ELF-1 (cell line): ENCODE measurements at places on chromosomes 6 and 20.

DNA sequence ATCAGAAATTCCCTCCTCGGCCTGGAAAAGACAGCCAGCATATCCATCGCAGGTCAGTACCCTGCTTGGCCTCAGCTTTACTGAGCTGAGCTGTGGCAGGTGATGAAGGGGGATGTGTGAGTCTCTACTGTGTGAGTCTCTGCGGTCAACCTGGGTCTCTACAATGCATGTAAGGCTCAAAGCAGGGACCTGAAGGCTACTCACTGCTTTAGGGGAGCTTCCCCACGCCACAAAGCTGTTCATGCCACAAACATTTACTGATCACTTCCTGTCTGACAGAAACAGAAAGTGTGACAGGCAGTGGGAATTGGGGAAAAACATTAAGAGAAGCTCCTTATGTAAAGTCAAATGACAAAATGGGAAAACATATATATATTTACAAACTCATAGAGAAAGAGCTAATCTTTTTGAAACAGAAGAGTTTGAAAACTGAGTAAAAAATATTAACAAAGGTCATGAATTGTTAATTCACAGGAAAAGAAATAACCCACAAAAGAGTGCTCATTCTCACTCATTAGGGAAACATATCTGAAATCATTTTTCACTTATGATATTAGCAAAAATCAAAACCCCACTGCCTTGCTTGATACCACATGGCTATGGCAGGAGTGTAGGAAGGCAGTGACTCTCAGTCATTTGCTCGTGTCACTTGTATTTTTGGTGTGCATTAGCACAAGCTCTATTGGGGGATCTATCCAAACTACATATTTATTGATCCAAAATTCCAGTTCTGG lies 5.8 kb downstream of the BTN3A3 start:
- DNase-seq, result no peak

DNA sequence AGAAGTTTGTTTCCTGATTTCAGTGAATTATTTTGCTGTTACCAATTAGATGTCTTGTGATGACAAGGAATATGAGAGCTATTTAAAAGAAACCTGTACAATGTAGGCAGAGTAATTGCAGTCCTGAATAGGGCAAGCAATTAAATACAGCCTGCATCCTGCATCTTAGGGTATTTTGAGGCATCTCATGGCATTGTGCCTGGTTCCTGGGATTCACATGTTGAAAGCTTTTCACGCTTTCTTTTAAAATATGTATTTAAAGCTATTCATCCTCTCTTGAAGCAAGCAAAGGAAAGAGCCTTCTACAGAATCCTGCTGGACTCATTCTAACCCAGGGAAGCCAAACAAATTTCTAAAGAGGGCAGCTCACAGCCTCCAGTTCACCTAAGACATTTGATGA lies 4.7 kb upstream of the RRAGD start:
- DNase-seq, result no peak

- no peak for DNase-seq
Measured at GRCh38 chr6:131754715-131755567, 44.1 kb upstream of the CTAGE9 start.

- DNase-seq, result no peak
Measured at GRCh38 chr6:159301810-159302593, 132.8 kb downstream of the FNDC1 start.

DNA sequence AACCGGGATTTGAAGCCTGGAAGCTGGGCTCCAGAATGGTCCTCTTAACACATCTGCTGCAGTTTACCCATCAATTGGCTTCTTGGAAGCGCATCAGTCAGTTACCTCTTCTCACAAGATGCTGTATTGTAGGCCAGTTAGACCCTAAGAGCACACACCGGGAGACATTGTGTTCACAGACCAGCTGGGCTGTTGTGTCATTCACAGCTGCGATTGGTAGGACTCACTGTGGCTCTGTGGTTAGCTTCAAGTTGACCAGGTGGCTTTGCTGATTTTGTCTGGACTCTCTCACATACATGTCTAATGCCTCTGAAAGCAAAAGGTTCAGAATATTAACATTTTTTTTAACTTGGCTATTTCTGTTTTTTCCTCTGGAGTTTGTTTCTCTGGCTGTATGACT lies 64.8 kb downstream of the SNX9 start:
- DNase-seq, result no peak

DNA sequence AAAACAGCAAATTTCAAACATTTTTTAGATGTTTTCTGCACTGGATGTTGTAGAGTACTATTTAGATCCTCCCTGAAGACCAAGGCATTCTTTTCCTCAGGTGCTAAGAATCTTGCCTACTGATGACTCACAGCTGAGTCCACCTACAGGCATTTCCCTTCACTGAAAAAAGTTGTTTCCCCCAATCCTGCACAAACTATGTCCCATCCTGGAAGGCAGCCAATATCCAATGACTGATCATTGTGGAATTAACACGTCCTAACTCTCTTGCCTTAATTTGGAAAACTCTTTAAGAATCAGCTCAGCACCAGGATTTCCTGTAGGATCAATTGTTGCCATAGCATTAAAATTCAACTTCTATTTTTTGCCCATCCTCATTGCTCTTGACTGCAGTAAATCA lies 268.4 kb upstream of the IRAK1BP1 start:
- DNase-seq, result no peak

DNA sequence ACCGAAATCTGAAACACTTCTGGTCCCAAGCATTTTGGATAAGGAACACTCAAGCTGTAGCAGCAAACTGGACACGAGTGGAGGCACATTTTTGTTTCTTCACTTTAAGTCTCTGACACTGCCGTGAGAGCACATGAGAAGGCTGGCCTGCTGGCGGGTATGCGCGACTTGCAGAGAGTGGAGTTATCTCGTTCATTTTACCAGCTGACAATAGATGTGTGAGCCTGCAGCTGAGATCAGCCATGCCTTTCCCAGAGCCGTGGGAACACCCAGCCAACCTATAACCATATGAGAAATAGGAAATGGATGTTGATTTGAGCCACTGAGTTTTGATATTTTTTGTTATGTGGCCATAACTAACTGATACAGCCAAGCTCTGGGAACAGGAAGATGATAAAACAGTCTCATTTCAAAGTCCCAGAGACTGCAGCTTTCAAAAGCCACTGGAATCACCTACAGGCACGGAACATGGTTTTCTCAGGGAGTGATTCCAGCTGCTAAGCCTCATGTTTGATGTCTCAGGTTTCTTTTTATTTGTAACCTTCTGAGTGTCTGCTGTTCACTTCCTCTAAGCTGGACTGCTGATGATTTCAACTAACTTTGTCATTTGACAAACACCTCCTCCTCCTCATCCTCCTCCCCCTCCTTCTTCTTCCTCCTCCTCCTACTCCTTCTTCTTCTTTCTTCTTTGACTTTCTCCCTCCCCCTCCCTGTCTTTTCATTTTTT lies 28.6 kb upstream of the LAMP5 start:
- no peak for DNase-seq

- no peak for DNase-seq
Measured at GRCh38 chr6:16851758-16852157, 90.5 kb upstream of the ATXN1 start.

DNA sequence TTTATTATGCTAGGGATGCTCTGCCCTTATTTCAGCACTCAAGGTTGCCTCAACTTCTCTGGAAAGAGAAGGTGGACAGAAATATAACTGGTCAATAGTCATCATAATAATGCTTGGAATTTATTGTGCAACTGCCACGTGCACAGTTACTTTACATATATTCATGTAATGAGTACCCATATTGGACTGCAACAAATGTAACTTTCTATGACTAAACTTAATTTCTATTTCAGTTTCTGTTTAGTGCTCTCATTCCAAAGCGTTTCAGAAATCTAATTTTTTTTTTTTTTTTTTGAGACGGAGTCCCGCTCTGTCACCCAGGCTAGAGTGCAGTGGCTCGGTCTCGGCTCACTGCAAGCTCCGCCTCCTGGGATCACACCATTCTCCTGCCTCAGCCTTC lies 28.3 kb upstream of the CD83 start:
- no peak for DNase-seq

GRCh38 chr6:47007657-47008396 lies 34.3 kb downstream of the ADGRF1 start:
- DNase-seq, result no peak
